Muscle of arm (tissue), 14 donors: ENCODE measurements at places on chromosomes 7 and 10. TPM values are rescaled to one million over a fixed set of nuclear protein-coding genes. Genes with fewer than 3 reads are reported as not detected.

EBLN1 gene
- not detected for polyA plus RNA-seq

TDRD1 gene
- 0.27 TPM for polyA plus RNA-seq

AEBP1 gene
- 57.6 TPM for polyA plus RNA-seq

ANKRD30A gene
- not detected for polyA plus RNA-seq

PALD1 gene
- polyA plus RNA-seq: 15.7 TPM

GRCh38 chr10:132765435-132765834 is 20.5 kb downstream of the NKX6-2 start:
- DNase-seq: no peak

DNA sequence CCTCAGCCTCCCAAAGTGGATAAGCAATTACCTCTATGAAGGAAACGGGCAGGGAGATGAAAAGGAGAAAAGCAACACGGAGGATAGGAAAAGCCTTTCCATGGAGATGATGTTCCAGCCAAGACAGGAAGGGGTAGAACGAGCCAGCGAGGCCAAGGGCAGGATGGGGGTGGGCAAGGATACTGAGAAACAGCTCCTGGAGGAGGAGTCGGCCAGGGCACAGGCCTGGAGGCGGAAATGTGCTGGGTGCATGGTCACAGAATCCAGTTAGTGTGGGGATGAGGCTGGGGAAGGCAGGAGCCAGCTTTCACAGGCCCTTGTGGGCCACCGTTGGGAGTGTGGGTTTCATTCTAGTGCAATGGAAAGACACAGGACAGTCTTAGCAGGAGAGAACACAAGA is 162.6 kb downstream of the JAZF1 start:
- DNase-seq: no peak

- DNase-seq: no peak
Measured at GRCh38 chr7:27128034-27128433, 2.5 kb downstream of the HOXA4 start.

GRCh38 chr10:31288001-31288400 is 31.0 kb upstream of the ZEB1 start:
- DNase-seq: no peak

- DNase-seq: no peak
Measured at GRCh38 chr10:104322416-104322782, 15.9 kb downstream of the ITPRIP start.

GRCh38 chr10:34781711-34782110 is 33.4 kb downstream of the PARD3 start:
- no peak for DNase-seq

GRCh38 chr7:123647106-123647730 is 8.4 kb upstream of the LMOD2 start:
- DNase-seq: no peak

- peak; percentile 73 for DNase-seq
Measured at GRCh38 chr7:149147072-149147751, at the start of gene ZNF398. Gene ZNF398 (plus strand): TSS chr7:149147453. CDS start chr7:149147743, 290 bp downstream.

- DNase-seq: no peak
Measured at GRCh38 chr7:35652124-35652523, 42.8 kb downstream of the HERPUD2 start.

DNA sequence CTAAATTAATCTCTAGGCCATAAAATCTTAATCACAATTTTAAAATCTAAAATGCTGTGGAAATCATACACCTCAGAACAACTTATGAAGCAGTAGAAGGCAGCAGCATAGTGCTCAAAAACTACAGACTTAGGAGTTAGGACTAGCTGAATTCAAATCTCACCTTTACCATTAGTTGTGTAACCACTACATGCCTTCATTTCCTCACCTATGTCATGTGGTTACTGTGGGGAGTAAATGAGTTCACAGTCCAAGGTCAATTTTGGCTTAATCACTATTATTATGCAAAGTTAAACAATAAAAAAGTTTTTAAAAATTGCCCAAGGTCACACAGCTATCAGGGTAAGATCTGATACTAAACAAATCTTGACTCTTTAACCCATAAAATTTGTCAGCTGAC is 37.0 kb downstream of the SNX13 start:
- DNase-seq: no peak

DNA sequence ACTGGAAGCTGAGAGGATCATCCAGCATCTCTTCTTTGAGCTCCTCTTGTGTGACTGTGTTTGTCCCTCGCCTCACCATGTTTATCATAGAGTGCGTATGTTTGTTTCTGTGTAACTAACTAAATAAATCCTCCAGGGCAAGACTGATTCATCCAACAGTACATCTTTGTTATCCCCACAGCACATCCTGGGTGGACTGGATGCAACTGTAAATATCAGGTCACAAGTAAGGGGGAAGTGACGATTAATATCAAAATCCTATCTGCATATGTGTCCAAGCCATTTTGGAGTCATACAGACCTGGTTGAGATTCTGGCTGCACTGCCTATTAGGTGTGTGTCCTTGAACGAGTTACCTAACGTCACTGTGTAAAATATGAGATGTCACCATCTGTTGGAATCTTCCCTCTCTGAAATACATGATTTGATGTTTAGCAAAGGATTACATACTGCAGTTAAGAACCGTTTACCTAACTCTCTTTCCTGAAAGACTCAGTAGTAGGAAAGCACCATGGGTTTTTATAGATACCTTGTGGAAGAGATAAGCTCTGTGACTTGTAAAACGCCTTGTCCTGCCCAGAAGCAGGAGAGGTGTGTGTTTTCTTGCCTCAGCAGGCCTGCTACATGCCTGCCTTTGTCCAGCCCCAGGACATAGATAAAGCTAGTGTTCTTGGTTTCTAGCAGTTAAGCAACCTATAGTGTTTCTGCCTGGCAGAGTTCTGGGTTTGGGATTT is 25.8 kb downstream of the WBP1L start:
- no peak for DNase-seq
